ENCODE measurements at places on chromosomes 11 and 22.

DNA sequence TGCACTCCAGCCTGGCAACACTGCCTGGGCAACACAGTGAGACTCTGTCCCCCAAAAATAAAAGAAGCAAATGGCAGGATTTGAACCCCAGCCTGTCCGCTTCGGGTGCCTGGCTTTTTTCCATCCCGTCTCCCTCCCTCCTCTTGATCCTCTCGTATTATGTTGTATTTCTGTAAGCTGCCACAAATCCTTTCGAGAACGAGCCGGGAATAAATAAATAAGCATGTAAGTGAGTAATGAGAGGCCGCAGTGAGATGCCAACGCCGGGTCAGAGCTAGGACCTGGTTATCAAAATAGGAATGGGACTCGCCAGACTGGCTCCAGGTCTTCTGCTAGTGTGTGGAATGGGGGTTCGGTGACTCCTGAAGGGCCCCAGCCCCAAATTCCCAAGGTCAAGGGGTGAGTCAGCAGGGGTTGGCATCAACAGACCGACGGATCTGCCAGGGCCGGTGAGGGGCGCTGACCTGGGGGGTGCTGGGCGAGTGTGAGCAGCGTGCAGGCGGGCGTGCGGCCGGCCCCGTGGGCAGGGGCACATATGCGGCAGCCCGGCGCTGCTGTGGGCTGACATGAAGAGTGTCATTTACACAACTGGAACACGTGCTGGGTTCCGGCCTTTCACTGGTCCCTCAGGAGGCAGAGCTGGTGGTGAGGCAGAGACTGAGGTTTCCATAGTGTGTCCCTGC, 47.8 kb downstream of the FLRT1 start:
- no peak for DNase-seq

GRCh38 chr11:10413268-10413667, 41.8 kb upstream of the AMPD3 start:
- no peak for DNase-seq

- DNase-seq = peak; percentile 22
Observed at GRCh38 chr11:93784935-93785360, 866 bp downstream of the MED17 start.

GRCh38 chr22:46070803-46071450, 79.4 kb upstream of the PPARA start:
- DNase-seq = peak; percentile 76

DNA sequence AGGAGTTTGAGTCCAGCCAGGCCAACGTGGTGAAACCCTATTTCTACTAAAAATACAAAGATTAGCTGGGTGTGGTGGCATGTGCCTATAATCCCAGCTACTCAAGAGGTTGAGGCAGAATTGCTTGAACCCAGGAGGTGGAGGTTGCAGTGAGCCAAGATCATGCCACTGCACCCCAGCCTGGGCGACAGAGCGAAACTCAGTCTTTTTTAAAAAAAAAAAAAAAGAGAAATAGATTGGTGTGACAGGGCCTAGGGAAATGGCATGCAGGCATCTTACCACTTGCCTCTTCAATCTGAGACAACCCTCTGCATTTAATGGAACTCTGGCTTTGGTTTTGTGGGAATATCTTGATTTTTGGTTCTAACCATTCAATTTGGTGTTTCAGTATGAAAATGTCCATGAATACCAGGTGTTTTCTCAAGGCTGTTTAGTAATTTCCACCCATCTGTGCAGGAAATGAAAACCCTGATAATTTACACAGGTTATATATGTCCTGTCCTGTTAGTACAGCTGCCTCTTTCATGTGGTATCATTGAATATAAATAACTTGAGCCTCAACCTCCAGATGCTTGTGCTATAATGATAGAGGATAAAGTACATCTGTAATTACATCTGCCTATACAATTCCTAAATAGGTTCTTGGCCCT, 8.4 kb downstream of the XBP1 start:
- DNase-seq = no peak

GRCh38 chr22:32617271-32617670, 142.7 kb downstream of the FBXO7 start:
- no peak for DNase-seq

DNA sequence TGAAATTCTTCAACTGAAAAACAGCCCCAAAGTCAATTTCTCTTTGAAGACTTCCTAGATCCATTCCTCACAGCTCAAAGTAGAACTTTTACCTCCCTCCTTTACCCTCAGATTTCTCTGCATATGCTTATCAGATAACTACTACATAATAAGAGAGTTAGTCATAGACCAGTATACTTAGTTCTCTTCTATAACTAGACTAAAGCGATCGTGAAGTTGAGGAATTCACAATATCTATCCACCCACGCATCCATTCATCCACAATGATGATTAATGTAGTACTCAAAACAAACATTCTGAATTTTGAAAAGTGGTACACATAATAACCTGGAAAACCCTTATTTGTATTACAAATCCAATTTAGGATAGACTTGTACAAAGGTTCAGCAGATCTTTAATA, 800.9 kb upstream of the TENM4 start:
- DNase-seq = no peak

DNA sequence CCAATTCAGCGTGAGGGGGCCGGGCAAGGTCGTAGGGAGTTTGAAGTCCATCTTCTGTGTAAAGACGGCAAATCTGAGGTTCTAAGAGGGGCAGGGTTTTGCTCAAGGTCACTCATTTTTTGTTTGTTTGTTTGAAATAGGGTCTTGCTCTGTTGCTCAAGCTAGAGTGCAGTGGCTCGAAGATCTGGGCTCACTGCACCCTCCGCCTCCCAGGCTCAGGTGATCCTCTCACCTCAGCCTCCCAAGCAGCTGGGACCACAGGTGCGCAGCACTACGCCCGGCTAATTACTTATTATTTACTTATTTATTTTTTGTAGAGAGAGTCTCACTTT, 355 bp upstream of the AP1B1 start:
- no peak for DNase-seq

- DNase-seq = no peak
Observed at GRCh38 chr11:26244207-26244606, 87.7 kb upstream of the ANO3 start.

DNA sequence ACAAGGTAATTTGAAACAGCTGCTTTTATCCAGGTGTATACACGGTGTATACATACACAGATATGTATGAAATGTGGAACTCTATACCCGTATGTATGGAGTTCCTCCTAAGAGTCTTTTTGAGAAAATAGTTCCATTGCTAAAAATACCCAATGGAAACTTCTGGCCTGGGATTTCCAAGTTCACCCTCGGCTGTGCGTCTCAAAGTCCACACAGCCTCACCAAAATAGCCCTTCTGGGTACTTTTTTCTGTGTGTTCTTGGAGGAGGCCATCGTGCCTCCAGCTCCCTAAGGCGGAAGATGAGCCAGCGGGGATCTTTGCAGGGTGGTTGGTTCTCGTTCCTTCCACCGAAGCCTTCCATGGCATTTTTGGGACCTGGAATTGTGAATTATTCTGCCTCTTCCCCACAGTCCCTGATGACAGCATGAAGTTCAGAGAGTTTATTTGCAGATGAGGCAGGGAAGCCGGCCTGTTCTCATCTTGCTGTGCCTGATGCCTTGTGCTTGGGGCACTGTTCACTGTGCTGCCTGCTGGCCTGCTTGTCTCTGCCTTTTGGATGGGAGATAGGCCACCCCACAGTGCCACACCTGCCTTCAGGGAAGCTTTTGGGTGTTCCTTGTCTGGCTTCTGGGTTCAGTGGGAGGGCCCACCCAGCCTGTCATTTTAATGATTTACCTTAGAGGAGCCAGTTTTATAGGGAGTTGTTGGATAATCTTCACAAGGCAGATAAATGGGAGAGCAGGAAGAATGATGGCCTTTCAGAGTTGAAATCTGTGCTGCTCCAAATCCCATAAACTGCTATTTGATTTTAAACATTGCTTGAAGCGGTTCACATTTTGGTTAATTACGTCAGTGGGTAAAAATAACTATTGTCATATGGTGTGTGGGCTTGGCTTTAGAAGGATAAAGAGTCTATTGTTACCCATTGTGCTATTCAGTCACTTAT, 112.7 kb upstream of the OR4B1 start:
- no peak for DNase-seq

DNA sequence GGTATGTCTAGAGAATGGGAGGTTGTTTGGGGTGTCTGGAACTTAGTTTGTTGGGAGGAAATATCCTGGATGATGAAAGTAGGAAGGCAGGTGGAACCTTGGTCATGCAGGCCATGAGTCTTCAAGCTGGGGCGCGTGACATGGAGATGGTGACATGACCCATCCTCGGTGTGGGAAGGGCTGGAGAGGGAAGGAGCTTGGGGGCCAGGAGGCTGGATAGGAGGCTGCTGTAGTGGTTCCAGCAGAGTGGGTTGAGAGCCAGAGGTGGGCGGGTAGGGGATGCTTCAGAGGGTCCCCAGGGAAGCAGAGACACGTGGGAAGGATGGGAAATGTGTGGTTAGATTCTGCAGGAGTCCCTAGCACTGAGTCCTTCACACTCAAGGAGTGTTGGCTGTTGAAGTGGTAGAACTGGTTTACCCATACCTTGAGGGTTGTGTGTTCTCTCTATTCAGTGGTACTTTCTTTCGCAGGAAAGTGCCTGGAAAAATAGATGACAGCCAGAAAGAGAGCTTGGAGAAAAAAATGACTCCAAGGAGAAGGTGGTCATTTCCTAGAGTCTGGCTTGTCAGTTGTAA, 56.8 kb downstream of the LDLRAD3 start:
- DNase-seq = peak; percentile 52

GRCh38 chr11:85406841-85407240, 220.3 kb downstream of the DLG2 start:
- DNase-seq = no peak

GRCh38 chr11:11898648-11899047, 56.9 kb downstream of the USP47 start:
- DNase-seq = no peak

DNA sequence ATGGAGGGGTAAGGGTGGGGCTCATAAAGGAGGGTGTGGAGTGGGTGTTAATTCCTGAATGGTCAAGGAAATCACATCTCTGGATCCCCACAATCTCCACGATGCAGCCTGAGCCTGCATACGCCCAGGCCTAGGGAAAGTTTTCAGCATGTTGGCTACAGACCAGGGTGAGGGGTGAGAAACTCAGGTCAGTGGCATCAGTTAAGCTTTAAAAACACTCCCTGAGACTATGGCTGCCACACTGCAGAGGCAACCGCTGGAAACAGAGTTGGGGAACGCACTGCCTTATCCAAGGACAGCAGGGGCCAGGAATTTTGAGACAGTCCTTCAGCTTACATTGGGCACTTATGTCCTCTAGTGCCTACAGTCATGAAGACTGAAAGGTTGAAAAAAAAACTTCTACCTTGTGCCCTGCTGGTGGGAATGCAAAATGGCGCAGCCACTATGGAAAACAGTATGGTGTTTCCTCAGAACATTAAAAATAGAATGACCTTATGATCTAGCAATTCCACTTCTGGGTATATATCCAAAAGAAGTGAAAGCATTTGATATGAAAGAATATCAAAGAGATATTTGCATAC, 19.7 kb downstream of the DKK3 start:
- no peak for DNase-seq

DNA sequence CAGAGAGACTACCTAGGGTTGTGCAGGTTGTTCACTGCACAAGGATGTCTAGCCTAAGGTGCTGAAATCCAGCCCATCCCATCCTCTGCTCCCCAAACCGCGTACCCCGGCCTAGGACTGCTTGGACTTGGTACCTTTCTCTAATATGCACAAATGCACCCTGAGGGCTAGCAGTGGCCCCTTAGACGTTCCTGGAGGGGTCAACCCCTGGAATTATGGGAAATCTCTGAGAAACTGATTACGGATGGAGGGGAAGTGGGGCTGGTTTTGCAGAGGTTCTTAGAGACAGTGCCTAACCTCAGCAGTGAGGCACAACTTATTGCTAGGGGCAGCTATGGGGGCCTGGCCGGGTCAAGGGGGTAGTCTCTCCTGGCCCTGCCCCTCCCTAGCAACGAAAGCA, 2.5 kb downstream of the C11orf68 start:
- no peak for DNase-seq

DNA sequence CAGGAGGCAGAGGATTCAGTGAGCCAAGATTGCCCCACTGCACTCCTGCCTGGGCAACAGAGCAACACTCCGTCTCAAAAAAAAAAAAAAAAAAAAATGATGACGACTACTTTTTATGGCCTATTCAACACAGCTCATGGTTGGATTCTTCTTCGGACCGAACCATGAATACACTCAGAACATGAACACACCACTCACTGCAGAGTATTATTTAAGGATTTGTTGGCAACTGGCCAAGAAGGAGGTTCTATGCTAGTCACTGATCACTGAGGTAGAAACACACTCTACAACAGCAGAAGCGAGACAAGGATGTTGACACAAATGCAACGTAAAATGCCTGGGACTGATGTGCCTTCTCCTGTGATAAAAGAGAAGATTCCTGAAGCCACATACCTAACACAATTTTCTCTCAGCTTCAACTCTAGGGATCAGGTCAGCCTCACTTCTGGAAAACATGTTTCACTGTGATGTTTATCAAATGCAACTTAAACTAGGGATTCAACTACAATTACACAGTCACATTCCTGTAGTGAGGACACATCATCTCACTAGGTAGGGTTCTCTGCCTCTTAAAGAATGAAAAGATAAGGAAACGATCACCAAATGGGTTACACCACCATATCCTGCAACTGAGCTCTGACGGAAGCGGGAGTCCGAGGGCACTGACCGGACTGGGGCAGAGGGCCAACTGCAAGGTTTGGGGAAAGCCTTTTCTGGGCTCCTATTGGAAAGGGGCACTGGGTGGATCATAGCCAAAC, 82.5 kb downstream of the SGSM3 start:
- no peak for DNase-seq

- DNase-seq = no peak
Observed at GRCh38 chr11:8586184-8586583, 7.8 kb downstream of the STK33 start.

DNA sequence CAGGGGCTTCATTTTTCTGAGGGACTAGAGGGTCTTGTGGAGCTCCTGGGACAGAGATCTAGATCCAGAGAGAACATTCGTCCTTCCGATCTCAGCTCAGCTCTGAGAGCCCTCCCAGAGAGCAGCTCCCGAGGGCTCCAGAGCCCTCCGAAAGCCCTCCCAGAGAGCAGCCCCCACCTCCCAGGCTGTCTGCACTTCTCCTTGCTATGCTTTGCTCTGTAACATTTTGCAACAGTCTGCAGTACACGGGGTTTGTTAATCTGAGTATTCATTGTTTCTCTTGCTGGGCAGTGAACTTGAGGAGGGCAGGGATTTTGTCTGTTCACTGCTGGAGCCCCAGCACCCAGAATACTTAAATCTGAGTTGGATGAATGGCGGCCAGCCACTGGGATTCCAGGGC, 2.6 kb downstream of the GGA1 start:
- DNase-seq = no peak

GRCh38 chr11:45512471-45513148, 152.8 kb downstream of the CHST1 start:
- DNase-seq = no peak

GRCh38 chr11:132115454-132115853, 745.0 kb downstream of the NTM start:
- no peak for DNase-seq

DNA sequence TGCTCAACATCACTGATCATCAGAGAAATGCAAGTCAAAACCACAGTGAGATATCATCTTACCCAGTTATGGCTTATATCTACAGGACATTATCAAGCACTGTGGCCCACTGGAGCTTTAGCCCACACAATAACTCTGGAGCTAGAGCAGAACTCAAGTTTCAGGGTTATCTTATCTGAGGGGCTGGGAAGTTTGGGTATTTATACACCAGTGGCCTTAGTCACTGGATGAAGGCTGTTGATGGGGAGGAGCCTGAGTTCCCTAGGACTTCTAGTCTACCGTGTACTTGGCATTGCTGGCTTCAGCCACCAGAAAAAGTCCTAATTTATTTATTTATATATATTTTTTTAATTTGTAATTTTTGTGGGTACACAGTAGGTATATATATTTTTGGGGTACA, 19.3 kb downstream of the HSD17B12 start:
- DNase-seq = no peak

- no peak for DNase-seq
Observed at GRCh38 chr11:77617892-77618291, 19.7 kb downstream of the CLNS1A start.

All from iPS-NIHi11 (cell line).